AG04450 (cell line): ENCODE measurements at places on chromosomes 5 and 9.

DNA sequence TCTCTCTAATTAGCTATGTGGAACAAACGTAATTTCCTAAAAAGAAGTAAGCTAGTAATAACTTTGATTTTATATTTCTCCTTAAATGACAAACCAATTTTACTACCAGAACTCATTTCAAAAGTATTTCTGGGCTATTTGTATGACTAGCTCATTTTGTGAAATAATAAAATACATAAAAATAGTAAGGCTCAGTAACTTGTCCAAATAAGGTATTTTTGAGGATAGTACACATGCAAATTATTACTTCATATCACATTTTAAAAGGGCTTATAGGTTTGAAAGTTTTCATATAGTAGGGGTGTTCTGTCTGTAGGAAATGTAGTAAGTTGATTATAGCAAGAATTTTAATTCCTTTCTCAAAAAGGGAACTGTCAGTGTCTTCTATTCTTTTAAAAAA is 26.5 kb downstream of the C9orf85 start:
- DNase-seq, result no peak

DNA sequence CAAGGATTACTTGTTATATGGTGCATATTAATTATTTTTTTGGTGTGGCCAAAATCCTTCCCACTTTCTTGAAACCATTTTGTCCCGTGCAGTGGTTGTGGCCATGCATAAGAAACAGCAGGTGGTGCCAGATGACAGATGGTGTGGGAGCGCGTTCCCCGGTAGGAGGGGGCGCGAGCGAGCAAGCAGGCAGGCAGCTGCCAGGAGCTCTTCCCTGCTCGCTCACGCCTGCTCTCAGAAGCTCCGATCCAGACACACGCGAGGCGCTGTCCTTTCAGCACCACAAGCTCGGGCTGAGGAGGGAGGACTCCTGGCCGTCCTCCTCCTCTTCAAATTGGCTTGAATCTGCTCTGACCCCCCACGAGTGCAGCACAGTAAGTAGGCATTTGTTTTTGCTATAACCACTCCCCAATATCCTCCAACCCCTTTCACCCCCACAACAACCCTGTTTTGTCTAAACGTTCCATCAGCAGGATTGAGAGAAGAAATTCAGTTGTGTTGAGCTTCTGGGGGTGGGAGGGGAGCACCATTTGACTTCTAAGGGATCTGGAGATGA is at the start of gene NSG2:
Gene NSG2 (plus strand): TSS at position 237 of the 556 bp plus-strand sequence. CDS start 1,050 bp downstream, outside the sequence.
- peak; percentile 56 for DNase-seq

GRCh38 chr5:157253547-157253946 is 12.4 kb upstream of the CYFIP2 start:
- peak; percentile 11 for DNase-seq

GRCh38 chr5:540071-540905 is 16.0 kb upstream of the SLC9A3 start:
- DNase-seq, result no peak

DNA sequence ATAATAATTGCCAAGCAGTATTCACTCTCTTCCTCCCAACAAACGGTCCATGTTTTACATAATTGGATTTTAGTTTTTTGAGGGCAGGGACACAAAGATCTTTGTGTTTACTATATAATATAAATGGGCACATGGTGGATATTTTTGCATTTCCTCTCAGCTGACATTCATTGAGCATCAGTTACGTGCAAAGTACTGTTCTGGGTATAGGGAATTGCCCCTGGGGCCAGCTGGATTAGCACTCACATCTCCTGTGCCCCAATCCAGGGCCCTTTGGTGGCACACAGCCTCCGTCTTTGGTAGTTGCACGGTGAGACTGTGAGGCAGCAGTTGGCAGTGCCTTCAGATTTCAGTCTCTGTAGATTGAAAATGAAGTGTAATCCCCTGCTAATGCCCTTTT is 1.6 kb downstream of the TDRD7 start:
- no peak for DNase-seq

DNA sequence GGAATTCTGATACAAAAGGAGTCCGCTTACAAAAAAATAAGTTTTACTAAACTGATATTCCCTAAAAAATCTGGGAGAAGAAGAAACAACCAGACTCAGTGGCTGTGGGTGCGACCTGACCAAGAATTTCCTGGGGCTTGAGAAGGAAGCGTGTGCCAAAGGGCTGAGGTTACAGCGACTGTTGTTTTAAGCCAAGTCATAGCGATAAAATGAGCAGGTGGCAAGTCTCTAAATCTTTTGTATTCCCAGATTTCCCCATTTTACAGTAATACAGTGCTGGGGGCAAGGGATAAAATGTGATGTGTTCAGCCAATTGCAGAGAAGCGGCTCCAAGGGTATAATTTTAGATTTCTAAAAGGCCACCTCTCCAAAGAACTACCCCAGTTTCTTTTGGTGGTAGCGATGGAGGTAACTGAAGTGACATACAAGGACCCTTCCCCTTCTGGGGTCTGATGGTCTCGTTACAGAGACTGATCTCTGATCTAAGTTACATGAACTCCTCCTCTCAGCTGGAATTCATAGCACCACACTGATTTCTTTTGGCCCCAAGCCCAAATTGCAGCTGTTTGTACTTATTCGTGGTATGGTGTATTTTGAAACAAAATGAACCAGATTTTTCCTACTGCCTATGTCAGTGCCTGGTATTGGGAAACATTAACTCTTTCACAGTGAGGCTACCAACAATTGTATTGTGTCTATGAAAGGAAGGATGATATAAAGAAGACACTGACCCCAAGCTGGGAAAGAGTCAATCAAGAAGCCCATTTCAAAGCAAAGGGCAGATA is 41.6 kb downstream of the LPAR1 start:
- DNase-seq, result peak; percentile 61

DNA sequence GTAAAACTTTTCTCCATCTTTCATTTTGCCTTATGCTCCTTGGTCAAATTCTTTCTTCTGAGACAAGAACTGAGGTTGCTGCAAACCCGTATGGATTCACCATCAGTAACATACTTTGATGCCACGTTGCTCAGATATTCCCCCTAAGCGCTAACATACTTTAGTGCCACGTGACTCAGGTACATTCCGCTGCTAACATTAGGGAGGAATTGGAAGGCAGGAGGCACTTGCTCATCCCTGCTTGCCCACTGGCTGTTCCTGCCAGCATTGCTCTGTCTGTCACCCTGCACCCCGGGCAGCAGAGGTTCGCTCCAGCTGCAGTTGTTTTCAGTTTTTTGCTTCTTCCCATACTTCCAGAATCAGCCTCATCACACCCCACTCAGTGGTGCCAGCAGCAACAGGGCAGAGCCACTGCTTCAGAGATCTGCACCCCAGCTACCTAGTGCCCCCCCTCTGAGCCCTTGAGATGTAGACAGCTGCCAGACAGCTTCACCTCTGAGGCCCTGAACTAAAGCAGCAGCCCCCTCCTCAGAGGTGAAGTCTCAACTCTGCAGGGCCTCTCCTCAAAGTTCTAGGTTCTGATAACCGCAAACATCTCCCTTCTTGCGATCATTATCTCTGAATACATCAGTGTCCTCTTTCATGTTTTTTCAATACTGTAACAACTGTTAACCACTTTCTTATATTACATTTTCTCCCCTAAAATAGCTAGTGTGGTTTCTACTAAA is 228.0 kb upstream of the KIF2A start:
- DNase-seq, result no peak

GRCh38 chr9:81589819-81590218 is 99.5 kb downstream of the TLE1 start:
- DNase-seq, result no peak

DNA sequence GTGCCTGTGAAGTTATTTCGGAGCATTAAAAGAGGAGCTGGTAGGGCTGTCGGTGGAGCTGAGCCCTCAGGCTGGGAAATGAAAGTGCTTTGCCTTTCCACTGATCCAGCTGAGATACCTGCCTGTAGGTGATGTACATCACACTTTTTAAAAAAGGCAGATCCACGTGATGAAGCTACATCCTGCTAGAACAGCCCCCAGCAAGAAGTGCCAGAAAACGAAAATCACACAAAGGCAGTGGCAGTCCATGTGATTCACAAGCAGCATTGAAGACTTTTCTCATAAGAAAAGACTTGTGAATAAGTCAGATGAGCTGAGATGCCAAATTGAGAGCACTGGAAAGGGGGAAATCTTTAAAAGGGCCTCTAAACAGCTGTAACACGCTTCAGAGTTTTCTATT is 765.1 kb downstream of the PTPRD start:
- no peak for DNase-seq

DNA sequence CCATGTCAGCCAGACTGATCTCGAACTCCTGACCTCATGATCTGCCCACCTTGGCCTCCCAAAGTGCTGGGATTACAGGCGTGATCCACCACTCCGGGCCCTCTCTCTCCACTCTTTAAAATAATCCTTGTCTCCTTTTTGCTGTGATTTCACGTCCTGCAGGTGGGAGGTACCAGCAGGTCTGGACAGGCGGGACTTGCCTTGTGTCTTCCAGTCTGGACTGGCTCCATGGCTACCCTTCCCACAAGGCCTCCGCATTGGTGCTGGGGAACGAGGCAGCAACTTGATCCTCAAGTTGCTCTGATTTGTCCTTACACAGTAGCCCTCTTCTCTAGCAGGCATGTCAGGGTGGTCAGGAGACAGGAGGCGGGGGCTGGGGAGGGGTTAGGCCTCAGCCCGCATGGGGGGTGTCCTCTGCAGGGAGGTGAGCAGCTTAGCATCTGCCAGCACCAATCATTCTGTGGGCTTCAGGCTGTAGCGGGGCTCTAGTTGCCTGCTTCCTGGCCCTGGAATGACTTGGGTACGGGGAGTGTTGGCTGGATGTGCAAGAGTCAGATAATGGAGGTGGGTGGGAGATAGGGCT is 54.3 kb downstream of the TENT4A start:
- DNase-seq, result no peak
